Left colon (tissue), 2 donors: ENCODE measurements at places on chromosomes 2 and 18. TPM values are rescaled to one million over a fixed set of nuclear protein-coding genes. Genes with fewer than 3 reads are reported as not detected.

CDCA7 gene
- 28.3 TPM for total RNA-seq

ZNF513 gene
- 24.9 TPM for total RNA-seq

DNA sequence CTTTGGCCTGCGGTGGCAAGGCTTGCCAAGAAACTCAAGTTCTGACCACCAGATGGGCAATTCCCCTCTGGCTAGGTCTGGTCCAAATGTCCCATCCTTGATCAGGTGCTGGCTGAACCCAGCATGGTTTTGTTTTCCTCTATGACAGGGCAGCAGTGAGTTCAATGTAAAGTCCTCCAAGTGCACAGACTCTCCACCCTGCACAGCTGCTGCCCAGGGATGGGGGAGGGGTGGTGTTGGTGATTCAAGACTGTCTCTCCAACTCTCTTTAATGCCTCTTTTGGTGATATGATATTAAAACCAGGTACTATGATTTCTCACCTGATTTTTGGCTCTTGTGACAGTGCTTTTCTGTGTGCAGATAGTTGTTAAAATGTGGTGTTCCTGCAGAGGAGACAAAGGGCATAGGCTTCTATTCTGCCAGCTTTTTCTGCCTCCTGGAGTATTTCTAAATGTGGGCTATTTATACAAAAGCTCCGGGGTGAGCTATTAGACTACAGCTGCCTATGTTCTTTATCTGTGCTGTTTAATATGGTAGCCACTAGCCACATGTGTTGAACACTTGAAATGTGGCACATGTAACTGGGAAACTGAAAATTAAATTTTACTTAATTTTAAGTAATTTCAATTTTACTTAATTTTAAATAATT, 64.0 kb upstream of the STK39 start:
- no peak for DNase-seq

GRCh38 chr2:39281391-39281790, 37.6 kb upstream of the CDKL4 start:
- DNase-seq, result no peak

DNA sequence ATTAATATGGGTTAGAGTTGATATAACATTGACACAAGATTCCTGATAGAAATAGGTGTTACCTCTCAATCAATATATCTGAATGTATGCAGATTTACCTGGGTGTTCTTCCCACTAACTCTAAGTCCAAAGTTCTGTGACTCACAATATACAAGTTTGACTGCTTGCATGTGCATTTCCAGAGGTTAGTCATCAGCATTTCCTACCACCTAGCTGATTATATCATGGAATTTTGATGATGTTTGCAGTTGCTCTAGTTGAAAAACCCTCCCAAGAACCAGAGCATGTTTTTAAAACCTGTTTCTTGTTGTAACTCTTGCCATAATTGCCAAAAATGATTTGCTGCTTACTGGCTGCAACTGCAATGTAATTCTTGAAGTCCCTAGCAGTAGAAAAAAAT, 15.0 kb upstream of the DSG1 start:
- DNase-seq, result no peak

- no peak for DNase-seq
Measured at GRCh38 chr2:45506756-45507155, 104.3 kb downstream of the SRBD1 start.
